Activated CD4-positive, alpha-beta memory T cell treated with anti-CD3 and anti-CD28 coated beads for 36 hours (primary cell): ENCODE measurements at places on chromosomes 12 and 14.

DNA sequence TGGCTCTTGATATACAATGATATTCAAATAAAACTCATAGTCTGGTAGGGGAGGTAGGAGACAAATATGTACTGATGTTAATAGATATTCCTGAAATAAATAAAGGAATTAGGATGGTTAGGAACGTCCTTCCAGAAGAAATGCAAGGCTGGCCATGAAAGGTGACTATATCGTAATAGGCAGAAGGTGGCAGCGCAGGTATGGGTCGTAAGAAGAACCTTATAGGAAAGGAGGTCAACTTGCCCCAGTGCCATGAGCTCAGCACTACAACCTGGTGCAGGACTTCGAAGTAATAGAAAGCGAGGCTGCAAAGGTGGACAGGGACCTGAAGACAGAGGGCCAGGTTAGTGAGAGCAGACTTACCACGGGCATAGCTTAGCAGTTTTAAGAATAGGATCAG, 55.3 kb upstream of the FGD4 start:
- no peaks in the 10 kb centered on the region for H3K27me3 ChIP-seq
- no peak overlapping the region for H3K27ac ChIP-seq
- H3K36me3 ChIP-seq: peaks cover 2% of the 10 kb centered on the region
- DNase-seq: no peak
- H3K4me3 ChIP-seq: no peak overlapping the region

DNA sequence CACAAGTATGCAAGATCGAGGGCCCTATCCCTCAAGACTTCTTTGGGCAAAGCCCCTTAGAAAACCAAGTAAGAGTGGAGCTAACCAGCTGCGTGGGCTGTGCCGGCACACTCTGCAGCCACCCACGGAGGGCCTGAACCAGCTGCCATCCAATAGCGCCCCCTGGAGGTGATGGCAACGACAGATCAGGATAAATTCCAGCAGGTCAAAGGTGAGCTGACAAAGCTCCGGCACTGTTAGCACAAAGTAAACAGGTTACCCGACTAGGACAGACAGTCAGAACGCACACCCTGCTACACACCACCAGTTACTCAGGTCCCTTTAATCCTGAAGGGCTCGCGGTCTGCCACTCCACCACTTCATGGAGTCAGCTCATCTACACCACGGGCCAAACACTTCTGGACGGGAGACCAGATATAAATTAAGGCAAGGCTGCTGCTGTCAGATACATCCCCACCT, 4.9 kb downstream of the ZBTB39 start:
- DNase-seq: peak; percentile 84
- peaks cover 70% of the 10 kb centered on the region for H3K4me1 ChIP-seq
- H3K4me3 ChIP-seq: no peak overlapping the region
- no peaks in the 10 kb centered on the region for H3K27me3 ChIP-seq
- H3K27ac ChIP-seq: peak overlapping the region; percentile 35

DNA sequence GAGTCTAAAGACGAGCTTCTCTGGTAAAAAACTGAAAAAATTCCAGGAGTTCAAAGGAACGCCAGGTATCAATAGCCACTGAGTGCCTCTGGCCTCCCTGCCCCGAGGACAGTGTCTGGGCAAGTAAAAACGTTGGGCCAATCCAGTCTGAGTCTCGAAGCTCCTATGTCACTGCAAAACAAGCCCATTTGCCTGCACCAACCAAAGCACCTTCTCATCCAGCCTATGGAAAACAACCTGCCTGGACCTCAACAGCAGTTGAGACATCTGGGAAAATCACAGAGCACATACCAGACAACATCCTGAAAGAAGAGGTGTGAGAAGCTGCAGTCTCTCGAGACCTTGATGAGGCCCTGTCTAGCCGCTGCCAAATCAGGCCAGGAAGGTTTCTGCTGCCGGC, 56.6 kb downstream of the RNF34 start:
- no peak for DNase-seq
- no peak overlapping the region for H3K27ac ChIP-seq
- no peaks in the 10 kb centered on the region for H3K36me3 ChIP-seq
- peaks cover 49% of the 10 kb centered on the region for H3K4me1 ChIP-seq

DNA sequence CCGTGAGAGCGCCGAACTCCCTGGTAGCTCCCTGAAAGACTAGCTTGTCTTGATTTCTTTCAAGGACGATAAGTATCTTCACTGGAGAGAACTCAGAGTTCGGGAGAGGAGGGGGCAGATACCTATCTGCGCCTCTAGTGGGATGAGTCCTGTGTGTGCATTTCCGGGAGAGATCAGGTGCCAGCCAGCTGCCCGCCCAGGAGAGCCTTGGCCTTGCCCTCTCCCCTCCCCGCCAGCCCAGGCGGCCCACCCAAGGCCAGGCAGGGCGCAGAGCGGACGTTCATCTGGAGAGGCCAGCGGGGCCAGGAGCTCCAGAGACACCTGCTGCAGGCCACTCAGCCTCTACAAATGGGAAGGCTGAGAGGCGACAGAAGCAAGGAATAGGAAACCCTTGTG, 1.0 kb downstream of the CD9 start:
- peaks cover 53% of the 10 kb centered on the region for H3K27me3 ChIP-seq
- no peaks in the 10 kb centered on the region for H3K36me3 ChIP-seq
- DNase-seq: no peak
- no peak overlapping the region for H3K27ac ChIP-seq
- H3K4me1 ChIP-seq: peaks cover under 1% of the 10 kb centered on the region

- no peak overlapping the region for H3K27ac ChIP-seq
- H3K4me1 ChIP-seq: peaks cover 6% of the 10 kb centered on the region
- H3K36me3 ChIP-seq: no peaks in the 10 kb centered on the region
- H3K4me3 ChIP-seq: no peak overlapping the region
These were observed 15.9 kb downstream of the KRT85 start for GRCh38 chr12:52351196-52352059.

- peaks cover 7% of the 10 kb centered on the region for H3K27me3 ChIP-seq
- H3K36me3 ChIP-seq: peaks cover 3% of the 10 kb centered on the region
- H3K27ac ChIP-seq: peak overlapping the region; percentile 88
- peak overlapping the region; percentile 70 for H3K4me3 ChIP-seq
These were observed 8.8 kb downstream of the VPS37B start for GRCh38 chr12:122886851-122887818.

- no peak for DNase-seq
- no peak overlapping the region for H3K4me3 ChIP-seq
- peaks cover 3% of the 10 kb centered on the region for H3K36me3 ChIP-seq
These were observed 8.6 kb upstream of the ALDH2 start for GRCh38 chr12:111758120-111758561.

GRCh38 chr14:102965282-102965681, 42.8 kb downstream of the AMN start:
- H3K27ac ChIP-seq: no peak overlapping the region
- H3K4me1 ChIP-seq: no peaks in the 10 kb centered on the region
- no peaks in the 10 kb centered on the region for H3K27me3 ChIP-seq

DNA sequence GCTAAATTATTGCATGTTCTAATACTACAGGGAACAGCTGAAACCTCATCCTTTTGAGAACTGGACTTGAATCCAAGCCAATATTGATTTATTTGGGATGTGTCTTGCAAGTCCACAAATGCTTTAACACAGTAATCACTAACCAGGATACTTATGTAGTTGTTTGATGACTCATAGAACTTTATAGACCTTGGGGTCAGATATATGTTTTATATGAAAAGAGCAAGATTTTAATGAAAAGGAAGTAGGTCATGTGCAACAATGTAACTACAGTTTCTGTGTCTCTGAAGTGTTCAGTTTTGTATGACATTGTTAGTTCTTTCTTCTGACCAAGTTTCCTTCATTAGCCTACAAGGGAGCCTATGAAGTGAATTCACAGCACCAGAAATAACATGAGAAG, 352.0 kb downstream of the ZFP36L1 start:
- H3K27ac ChIP-seq: no peak overlapping the region
- no peak overlapping the region for H3K4me3 ChIP-seq
- H3K4me1 ChIP-seq: peaks cover 2% of the 10 kb centered on the region
- DNase-seq: no peak
- H3K27me3 ChIP-seq: no peaks in the 10 kb centered on the region
